ENCODE measurements at places on chromosomes 2 and 18. TPM values are rescaled to one million over a fixed set of nuclear protein-coding genes. Genes with fewer than 3 reads are reported as not detected.
A peak's percentile ranks its signal among the peaks of the same experiment; 100 is the strongest.

Gene THSD7B
- total RNA-seq = not detected

- H3K4me1 ChIP-seq = no peaks in the 10 kb centered on the region
- no peaks in the 10 kb centered on the region for H3K36me3 ChIP-seq
- no peaks in the 10 kb centered on the region for H3K27me3 ChIP-seq
- H3K27ac ChIP-seq = no peak overlapping the region
- H3K4me3 ChIP-seq = no peak overlapping the region
Observed at GRCh38 chr2:199596549-199596948, 138.8 kb upstream of the SATB2 start.

- no peak for DNase-seq
- no peak overlapping the region for H3K4me3 ChIP-seq
- no peaks in the 10 kb centered on the region for H3K36me3 ChIP-seq
- H3K4me1 ChIP-seq = peaks cover 8% of the 10 kb centered on the region
- H3K27me3 ChIP-seq = no peaks in the 10 kb centered on the region
Observed at GRCh38 chr18:76499637-76500340, 4.7 kb upstream of the ZNF516 start.

GRCh38 chr2:238499731-238500580 lies 73.2 kb downstream of the ASB1 start:
- no peaks in the 10 kb centered on the region for H3K36me3 ChIP-seq
- DNase-seq = no peak
- no peak overlapping the region for H3K27ac ChIP-seq
- H3K27me3 ChIP-seq = no peaks in the 10 kb centered on the region
- H3K4me1 ChIP-seq = no peaks in the 10 kb centered on the region

Gene UGT1A5
- total RNA-seq = not detected

GRCh38 chr2:238290091-238290509 lies 1.7 kb upstream of the PER2 start:
- no peaks in the 10 kb centered on the region for H3K36me3 ChIP-seq
- H3K4me3 ChIP-seq = no peak overlapping the region
- H3K27me3 ChIP-seq = peaks cover 4% of the 10 kb centered on the region
- peak overlapping the region; percentile 7 for H3K27ac ChIP-seq
- peaks cover 11% of the 10 kb centered on the region for H3K4me1 ChIP-seq

Gene TET3
- total RNA-seq = 10.2 TPM

DNA sequence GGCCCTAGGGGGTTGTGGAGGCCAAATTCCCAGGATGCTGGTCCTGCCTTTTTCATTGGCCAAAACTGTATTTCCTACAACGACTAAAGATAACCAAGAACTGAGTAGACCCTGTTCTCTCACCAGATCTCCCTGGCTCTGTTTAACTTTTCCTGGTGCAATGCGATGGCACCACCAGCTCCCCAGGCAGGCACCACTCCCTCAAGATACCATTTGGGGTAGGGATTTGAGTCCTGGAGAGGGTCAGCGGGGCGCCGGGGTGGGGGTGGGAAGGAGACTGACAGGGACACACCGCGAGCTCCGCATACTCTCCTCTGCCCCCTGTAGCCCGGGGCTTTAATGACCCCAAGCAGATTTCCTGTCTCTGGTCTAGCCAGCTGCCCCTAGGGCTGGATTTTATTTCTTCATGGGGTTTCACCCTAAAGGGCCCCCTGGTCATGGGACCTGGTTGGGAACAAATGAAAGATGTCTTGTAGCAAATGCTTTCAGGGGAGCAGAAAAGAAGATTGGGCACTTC lies 7.3 kb downstream of the SIX2 start:
- DNase-seq = no peak
- H3K36me3 ChIP-seq = no peaks in the 10 kb centered on the region
- no peak overlapping the region for H3K27ac ChIP-seq
- H3K4me1 ChIP-seq = peaks cover 3% of the 10 kb centered on the region
- H3K27me3 ChIP-seq = peaks cover 100% of the 10 kb centered on the region

- H3K27ac ChIP-seq = no peak overlapping the region
- H3K4me3 ChIP-seq = no peak overlapping the region
- no peaks in the 10 kb centered on the region for H3K27me3 ChIP-seq
- H3K4me1 ChIP-seq = no peaks in the 10 kb centered on the region
Observed at GRCh38 chr2:74682501-74682900, 28.5 kb downstream of the SEMA4F start.

Gene LYPD1
- 2.3 TPM for total RNA-seq

DNA sequence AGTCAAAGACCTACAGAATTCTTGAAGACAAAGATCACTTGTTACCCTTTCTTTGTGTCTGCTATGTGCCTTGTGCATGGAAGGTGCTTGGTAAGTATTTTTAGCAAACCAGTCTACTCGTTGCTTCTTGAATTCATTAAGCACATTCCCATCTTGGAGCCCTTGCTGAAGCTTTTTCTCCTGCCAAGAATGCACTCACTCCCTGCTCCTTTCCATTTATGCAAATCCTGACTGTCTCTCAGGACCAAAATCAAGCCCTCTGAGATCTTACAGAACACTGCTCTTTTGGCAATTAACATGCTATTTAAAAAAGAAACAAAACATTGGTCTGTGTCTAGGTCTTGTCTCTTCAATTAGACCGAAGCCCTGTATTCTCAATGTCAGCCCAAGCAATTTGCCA lies 75.8 kb downstream of the CLHC1 start:
- H3K27ac ChIP-seq = peak overlapping the region; percentile 75

- DNase-seq = no peak
- no peak overlapping the region for H3K4me3 ChIP-seq
- peaks cover 22% of the 10 kb centered on the region for H3K36me3 ChIP-seq
- peaks cover 10% of the 10 kb centered on the region for H3K4me1 ChIP-seq
- no peaks in the 10 kb centered on the region for H3K27me3 ChIP-seq
Observed at GRCh38 chr2:20322527-20323300, 27.9 kb downstream of the PUM2 start.

Gene PROKR1
- 0.04 TPM for total RNA-seq

GRCh38 chr2:189624648-189625355 lies 36.5 kb upstream of the ASNSD1 start:
- H3K4me1 ChIP-seq = no peaks in the 10 kb centered on the region
- H3K27ac ChIP-seq = no peak overlapping the region
- H3K4me3 ChIP-seq = no peak overlapping the region
- H3K27me3 ChIP-seq = no peaks in the 10 kb centered on the region
- no peaks in the 10 kb centered on the region for H3K36me3 ChIP-seq
- no peak for DNase-seq

DNA sequence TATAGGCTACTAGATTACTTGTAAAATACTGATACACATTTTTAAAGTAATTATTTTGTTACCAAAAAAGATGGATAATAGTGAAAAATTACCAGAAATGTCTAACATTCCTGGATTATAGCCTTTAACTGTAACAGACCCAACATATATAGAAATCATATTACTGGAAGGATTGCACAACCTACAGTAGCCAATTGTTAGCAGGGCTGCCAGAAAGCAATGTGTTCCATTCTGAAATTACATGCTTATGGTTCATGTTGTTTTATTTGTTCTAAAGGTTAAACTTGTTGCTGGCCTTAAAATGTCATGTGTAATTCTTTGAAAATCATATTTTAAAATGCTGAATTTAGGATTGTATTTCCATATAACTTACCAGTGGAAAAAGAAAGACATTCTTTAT lies 793.6 kb upstream of the ACVR2A start:
- H3K4me1 ChIP-seq = no peaks in the 10 kb centered on the region
- no peaks in the 10 kb centered on the region for H3K27me3 ChIP-seq
- no peaks in the 10 kb centered on the region for H3K36me3 ChIP-seq
- H3K27ac ChIP-seq = no peak overlapping the region
- peak; percentile 69 for DNase-seq

DNA sequence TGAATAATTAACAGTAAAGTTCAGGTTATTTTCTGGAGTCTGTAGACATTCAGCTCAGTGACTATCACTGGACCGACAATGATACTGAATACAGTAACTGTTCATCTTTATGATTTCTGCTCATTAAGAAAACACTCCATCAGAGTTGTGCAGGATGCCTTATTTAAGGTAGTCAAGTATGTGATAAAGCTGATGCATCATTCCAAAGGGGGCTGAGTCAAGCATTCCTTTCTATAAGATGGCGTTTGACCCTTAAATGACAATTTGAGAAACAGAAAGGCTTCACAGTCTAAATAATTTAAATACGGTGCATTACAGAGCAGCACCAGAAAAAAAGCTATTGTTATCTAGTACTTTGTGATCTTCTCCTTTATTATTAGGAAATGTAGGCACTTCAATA lies 131.1 kb downstream of the CDH2 start:
- peaks cover 60% of the 10 kb centered on the region for H3K4me1 ChIP-seq
- no peaks in the 10 kb centered on the region for H3K27me3 ChIP-seq
- no peak overlapping the region for H3K4me3 ChIP-seq

Gene CD207
- total RNA-seq = not detected

GRCh38 chr2:163592954-163593622 lies 142.7 kb downstream of the FIGN start:
- H3K36me3 ChIP-seq = no peaks in the 10 kb centered on the region
- H3K27ac ChIP-seq = peak overlapping the region; percentile 16
- H3K27me3 ChIP-seq = no peaks in the 10 kb centered on the region
- no peak for DNase-seq
- peaks cover 25% of the 10 kb centered on the region for H3K4me1 ChIP-seq

Gene ALPG
- not detected for total RNA-seq

- no peak for DNase-seq
- H3K36me3 ChIP-seq = no peaks in the 10 kb centered on the region
- H3K4me1 ChIP-seq = no peaks in the 10 kb centered on the region
- no peak overlapping the region for H3K27ac ChIP-seq
Observed at GRCh38 chr18:23856466-23857163, 157.9 kb upstream of the TTC39C start.

- no peaks in the 10 kb centered on the region for H3K36me3 ChIP-seq
- H3K27me3 ChIP-seq = no peaks in the 10 kb centered on the region
- no peak for DNase-seq
- H3K4me3 ChIP-seq = no peak overlapping the region
- no peak overlapping the region for H3K27ac ChIP-seq
Observed at GRCh38 chr18:48074929-48075706, 144.7 kb upstream of the SMAD2 start.

Gene C2orf78
- total RNA-seq = not detected

Gene ZNF396
- total RNA-seq = 2.8 TPM

Gene CD8B2
- total RNA-seq = not detected

DNA sequence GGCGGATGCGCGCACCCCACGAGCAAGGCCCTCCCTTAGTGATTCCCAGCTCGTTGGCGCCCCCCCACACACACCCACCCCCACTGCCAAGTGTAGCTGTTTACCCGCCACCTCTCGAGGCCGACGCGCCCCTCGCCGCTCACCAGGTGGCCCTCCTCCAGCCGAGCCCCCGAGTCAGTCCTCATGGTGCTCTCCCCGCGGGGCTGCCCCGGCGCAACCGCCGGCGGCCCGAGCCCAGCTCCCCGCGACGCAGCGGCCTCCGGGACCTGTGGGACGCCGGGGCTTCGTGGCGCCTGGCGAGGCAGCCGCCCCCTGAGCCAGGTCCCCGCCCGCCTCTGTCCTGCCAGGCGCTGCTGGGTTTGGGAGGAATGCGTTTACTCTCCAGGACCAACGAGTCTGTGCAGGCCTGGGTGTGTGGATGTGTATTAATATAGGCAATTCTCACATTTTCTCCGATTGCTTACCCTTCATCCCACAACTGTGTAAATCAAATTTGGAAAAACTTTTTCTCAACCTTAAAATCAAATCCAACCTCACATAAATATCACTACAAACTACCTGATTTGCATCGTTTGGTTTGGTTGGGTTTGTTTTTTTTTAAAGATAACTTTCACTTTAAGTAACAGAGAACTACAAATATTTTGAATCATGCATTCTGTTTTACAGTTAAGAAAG lies at the start of gene TMEM237:
TMEM237 (minus strand) TSS at position 288 of the 675 bp plus-strand sequence; CDS start at position 185, 103 bp downstream.
- H3K4me1 ChIP-seq = peaks cover 22% of the 10 kb centered on the region
- peak within 1 kb of the TSS; percentile 54 for H3K4me3 ChIP-seq
- no peaks in the 10 kb centered on the region for H3K27me3 ChIP-seq
- peaks cover 2% of the 10 kb centered on the region for H3K36me3 ChIP-seq

DNA sequence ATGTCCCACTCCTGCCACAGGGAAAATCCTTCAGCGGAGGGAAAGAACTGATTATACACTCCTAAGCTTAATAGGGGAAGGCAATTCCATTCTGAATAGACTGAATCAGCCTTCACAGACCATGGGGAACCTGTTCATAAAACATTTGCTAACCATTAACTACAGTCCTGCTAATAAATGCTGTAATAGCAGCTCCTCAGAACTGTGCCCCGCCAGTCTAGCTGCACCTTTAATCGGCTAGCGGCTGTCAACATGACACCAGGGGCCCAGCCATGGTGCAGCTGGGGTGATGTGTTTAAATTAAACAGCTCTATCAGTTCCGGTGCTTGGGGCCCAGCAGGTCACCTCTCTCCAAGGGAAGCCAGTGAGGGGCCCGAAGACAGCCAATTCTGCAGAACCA lies 77.8 kb downstream of the GALNT14 start:
- H3K36me3 ChIP-seq = no peaks in the 10 kb centered on the region
- no peaks in the 10 kb centered on the region for H3K27me3 ChIP-seq
- no peak for DNase-seq
- H3K4me1 ChIP-seq = no peaks in the 10 kb centered on the region
- no peak overlapping the region for H3K27ac ChIP-seq

Gene LONRF2
- 0.83 TPM for total RNA-seq

Gene TMEM178A
- 22.5 TPM for total RNA-seq

DNA sequence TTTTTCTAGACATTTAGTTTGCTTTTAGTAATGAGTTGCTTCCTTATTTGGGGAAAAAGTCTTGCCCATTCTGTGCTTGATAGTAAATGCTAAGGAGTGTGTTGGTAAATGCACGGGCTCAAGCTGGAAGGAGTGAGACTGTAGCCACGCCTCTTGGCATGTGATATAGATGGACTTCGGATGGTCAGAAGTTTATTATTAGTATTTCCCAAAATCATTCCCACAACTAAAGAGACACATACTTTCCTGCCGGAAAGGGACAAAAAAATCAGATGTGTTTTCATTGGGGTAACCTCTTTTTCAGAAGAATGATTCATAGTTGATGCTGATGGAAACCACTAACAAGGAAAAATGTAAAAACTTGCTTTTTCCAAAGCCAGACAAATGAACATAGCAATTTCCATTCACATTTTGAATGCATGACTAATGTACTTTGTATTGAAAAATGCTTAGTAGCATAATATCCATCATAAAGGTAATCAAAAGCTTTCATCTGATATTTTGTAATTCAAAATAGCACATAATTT lies 133.2 kb downstream of the ZNF532 start:
- no peaks in the 10 kb centered on the region for H3K36me3 ChIP-seq
- H3K27me3 ChIP-seq = no peaks in the 10 kb centered on the region
- H3K4me3 ChIP-seq = no peak overlapping the region

DNA sequence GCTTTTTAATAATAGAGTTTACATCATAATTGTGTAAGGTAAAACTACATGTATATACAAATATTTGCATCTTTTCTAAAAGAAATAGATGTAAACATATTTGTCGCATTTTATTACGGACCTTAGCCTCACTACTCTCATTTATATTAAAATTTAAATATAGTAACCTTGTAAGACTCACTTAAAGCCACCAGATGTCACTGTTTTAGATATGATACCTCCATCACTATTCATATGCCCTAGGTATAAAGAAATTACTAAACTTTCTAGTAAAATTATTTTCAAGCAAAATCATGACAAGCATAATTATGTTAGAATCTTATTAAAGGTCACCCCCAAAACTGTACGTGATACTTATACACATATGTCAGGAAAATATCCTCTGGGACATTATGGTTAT lies 674.3 kb upstream of the REG3G start:
- no peaks in the 10 kb centered on the region for H3K36me3 ChIP-seq
- no peak overlapping the region for H3K4me3 ChIP-seq
- no peak for DNase-seq
- no peak overlapping the region for H3K27ac ChIP-seq
- H3K4me1 ChIP-seq = no peaks in the 10 kb centered on the region
